ENCODE measurements at places on chromosomes 4 and X.

GRCh38 chr4:175297965-175298565 is 379.9 kb downstream of the ADAM29 start:
- DNase-seq = no peak

GRCh38 chrX:9980927-9981326 is 13.8 kb downstream of the CLDN34 start:
- no peak for DNase-seq

- DNase-seq = no peak
These were observed 331.7 kb upstream of the ADGRL3 start for GRCh38 chr4:60868232-60868960.

GRCh38 chrX:117973110-117973807 is 143.4 kb downstream of the KLHL13 start:
- DNase-seq = no peak

GRCh38 chr4:120672076-120672475 is 250.4 kb downstream of the PRDM5 start:
- no peak for DNase-seq

All from stimulated activated CD8-positive, alpha-beta memory T cell treated with anti-CD3 and anti-CD28 coated beads, Interleukin-4, amount 100 ng/mL, for 4 hours (primary cell).